ENCODE measurements at places on chromosomes 12 and 14. TPM values are rescaled to one million over a fixed set of nuclear protein-coding genes. Genes with fewer than 3 reads are reported as not detected.

The RHEBL1 gene
- not detected for total RNA-seq

The TCL1B gene
- total RNA-seq = not detected

The CAPZA3 gene
- not detected for total RNA-seq

The TMEM19 gene
- 39.3 TPM for total RNA-seq

The SPPL3 gene
- total RNA-seq = 87.3 TPM

The CLBA1 gene
- 17.3 TPM for total RNA-seq

The TMEM253 gene
- 1.6 TPM for total RNA-seq

The SLC6A15 gene
- 0.31 TPM for total RNA-seq

The PTCSC3 gene
- not detected for total RNA-seq

The GPR84 gene
- 0.34 TPM for total RNA-seq

The SLC24A4 gene
- 0.75 TPM for total RNA-seq

The PIANP gene
- total RNA-seq = 2.6 TPM

The VPS33A gene
- 19.9 TPM for total RNA-seq

The TMEM63C gene
- total RNA-seq = 0.55 TPM

The EXOC3L4 gene
- total RNA-seq = 2.5 TPM

The KRT77 gene
- total RNA-seq = not detected

The CDK17 gene
- 40.9 TPM for total RNA-seq

The TRPV4 gene
- 3.6 TPM for total RNA-seq

The CLEC2A gene
- not detected for total RNA-seq

Data from ureter (tissue), 1 donor.